ENCODE measurements at places on chromosomes 5 and 9.

DNA sequence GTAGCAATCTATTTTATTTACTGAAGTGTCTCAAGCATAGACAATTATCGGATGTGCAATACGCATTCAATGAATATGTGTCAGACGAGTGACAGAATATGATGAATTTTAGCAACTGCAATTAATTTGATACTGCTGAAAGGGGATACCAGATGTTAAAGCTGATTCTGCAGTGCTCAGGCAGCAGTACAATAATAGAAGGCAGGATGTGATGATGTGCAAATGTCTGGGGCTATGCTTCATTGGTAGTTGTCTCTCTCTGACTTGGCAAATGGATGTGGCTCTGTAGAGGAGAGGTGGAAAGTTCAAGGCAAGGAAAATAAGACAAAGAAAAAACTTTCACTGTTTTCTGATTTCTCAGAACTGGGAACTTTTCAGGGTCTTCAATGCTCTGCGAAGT lies 721.2 kb downstream of the CDH18 start:
- no peak for DNase-seq

DNA sequence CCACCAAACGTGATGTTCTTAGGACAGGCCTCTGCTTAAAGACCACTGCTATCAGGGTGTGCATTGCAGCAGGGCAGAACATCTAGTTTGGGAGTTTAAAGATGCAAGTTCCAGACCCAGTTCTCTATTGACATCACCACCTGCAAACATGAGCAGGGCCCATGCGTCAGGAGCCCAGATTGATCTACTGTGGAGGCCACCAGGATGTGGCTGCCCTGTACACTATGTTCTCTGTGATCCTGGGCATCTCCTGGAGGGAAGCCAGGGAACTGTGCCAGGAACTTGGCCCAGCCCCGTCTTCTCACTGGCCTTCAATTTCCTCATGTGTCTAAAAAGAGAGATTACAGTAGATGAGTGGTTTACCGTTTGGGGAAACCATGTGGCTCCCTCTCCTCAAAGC lies 87.1 kb downstream of the PDE6A start:
- DNase-seq, result no peak

- DNase-seq, result no peak
Measured at GRCh38 chr5:151703227-151703626, 16.5 kb upstream of the SPARC start.

DNA sequence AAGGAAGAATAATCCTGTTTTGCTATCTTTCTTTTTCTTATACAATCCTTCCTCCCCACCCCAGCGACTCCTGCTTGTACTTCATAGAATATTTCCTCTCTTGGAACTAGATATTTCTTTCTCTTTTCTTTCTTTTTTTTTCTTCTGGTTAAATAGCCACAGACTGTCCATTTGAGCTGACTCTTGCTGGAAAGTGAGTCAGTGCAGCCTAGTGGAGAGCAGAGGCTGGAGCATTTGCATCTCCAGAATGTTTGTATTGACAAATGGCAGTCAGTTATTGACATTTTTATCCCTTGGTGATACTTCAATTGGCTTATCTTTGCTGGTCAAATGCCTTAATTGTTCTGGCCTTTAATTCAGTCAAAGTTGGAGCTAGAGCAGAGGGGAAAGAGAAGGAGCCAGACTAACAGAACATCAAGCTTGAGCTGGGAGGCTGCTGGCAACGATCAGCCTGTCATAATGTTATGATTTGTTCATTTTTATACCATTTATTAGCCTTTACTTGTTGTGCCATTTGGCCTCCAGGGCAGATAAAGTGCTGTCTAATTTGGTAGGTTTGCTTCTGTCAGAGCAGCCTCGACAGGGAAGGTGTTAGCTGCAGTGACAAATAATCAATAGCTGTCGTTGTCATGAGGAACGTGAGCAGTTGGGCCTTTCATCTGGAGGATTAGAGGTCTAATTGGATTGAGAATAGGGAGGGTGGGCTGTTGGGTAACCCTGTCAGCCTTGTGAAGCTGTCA lies 69.0 kb downstream of the INVS start:
- DNase-seq, result no peak

DNA sequence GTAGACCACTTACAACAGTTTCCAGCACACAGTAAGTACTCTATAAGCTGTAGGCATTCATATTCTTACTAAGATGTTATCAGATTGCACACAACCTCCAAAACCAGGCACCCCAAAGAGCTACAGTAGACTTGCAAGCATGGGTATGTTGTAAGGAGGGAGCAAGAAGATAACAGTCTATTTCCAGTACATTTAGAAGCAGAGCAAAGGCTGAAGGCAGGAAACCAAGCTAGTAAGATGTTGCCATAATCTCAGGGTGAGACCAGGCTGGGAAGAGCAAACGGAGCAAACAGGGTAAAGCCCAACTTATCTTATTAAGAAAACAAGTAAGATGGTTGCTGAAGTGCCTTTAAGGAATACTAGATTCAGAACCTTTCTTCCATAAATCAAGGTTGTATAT lies 161.1 kb downstream of the GLIS3 start:
- no peak for DNase-seq

GRCh38 chr5:66247176-66247960 lies 103.3 kb downstream of the SREK1 start:
- DNase-seq, result no peak

- DNase-seq, result no peak
Measured at GRCh38 chr9:95516734-95517558, at the start of gene PTCH1. Gene PTCH1, minus strand, starts transcription at chr9:95516971.

GRCh38 chr5:88488561-88488960 lies 219.9 kb upstream of the TMEM161B start:
- no peak for DNase-seq

- DNase-seq, result no peak
Measured at GRCh38 chr9:109035684-109036423, 22.6 kb upstream of the CTNNAL1 start.

DNA sequence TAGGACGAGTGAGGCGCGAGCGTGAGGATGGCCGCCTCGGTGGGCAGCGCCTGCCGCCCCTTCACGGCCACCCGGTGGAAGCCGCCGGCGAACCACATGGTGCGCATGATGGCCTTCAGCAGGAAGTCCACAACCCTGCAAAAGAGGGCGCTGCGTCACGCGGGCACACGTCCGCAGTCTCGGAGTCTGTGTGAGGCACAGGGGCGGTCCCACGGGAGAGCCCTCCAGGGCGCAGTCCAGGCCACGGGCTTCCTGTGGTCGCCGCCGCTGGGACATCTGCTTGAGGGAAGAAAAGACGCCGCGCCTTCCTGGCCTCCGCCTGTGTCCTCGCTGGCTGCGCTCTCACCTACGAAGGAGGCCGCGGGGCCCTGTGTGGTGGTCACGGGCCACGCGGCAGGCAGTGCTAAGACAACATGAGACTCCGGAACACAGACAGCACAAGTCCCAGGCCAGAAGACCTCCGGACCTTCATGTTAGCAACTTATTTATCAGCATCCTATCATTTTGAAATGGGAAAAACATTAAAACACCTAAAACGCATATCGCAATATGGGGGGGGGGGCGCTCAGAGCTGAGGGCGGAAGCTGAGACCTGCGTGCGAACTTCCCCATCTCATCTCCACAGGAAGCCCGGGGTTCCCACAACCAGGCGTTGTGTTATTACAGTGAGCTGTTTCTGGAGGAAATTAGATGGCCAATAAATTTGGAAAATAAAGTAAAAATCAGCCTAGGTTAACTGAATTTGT lies 28.8 kb downstream of the LPCAT1 start:
- no peak for DNase-seq

GRCh38 chr5:16808021-16808420 lies 128.1 kb downstream of the MYO10 start:
- no peak for DNase-seq

GRCh38 chr5:157366741-157367674 lies 93.0 kb upstream of the NIPAL4 start:
- no peak for DNase-seq
